Activated CD4-positive, alpha-beta T cell treated with anti-CD3 and anti-CD28 coated beads, Interleukin-2, amount 50 U/mL, for 16 hours (primary cell): ENCODE measurements at places on chromosomes 3 and 15.

- no peak for DNase-seq
Measured at GRCh38 chr15:85406916-85407315, 26.5 kb downstream of the AKAP13 start.

- DNase-seq, result no peak
Measured at GRCh38 chr15:90623854-90624253, 93.3 kb upstream of the BLM start.

- no peak for DNase-seq
Measured at GRCh38 chr3:51295625-51296024, 89.5 kb upstream of the MANF start.

DNA sequence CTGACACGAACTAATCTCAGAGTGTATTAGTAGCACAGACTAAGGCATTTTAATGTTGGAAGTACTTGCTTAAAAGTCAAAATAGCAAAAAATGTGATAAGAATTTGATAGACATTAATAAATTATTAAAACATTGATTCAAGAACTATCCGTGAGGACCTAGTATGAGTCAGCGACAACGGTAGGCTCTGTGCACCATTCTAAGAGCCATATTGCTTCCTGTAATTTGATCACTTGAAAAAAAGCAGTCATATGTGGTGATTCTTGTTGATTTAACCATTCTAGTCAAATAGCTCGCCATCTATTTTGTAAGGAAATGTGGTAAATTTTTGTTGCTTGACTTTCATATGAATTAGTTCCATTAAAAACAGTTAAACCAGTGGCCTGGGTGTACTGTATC lies 534.9 kb upstream of the ARRDC4 start:
- no peak for DNase-seq

- DNase-seq, result no peak
Measured at GRCh38 chr3:193563426-193563825, 8.7 kb upstream of the ATP13A4 start.

DNA sequence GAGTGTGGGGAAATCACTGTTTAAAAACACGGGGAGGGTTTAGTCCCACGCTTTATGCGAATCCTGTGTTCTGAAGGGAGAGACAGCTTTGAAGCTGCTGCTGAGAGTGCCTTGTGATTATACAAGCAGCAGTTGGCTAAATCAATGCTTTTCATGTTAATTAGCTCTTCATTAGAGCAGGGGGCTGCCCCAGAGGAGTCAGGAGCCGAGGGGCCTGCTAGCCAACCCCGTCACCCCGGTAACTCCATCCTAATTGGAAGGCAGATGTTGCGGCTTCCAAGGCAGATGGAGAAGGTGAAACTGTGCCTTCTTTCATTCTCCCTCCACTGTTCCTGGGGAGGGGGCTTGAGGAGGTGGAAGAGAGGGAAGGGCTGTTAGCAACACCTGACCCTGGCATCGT lies 92.4 kb upstream of the ANKRD34C start:
- no peak for DNase-seq

DNA sequence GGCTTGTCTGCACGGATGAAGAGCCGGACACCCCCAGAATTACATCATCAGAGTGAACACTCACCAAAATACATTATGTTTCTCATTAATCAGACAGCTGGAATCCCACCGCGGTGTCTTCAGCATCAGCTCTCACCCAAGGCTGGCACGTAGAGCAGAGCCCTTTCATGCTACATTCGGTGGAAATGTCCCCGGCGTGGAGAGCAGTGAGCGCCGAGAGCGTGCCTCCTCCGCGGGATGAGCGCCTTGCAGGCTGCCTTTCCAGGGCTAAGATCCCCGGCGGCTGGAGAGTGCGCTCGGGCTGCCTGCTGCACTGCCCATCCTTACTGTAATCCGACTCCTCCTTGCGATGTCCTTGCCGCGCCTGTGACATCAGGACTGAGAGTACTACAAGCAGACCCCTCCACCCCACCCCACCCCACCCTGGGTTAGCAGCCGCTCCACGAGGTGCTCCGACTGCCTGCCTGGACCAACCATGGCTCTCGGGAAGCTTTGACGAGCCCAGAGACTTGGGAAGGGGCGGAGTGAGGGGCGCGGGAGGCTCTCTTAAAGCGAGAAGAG lies at the start of gene ZNF385D:
ZNF385D (minus strand) TSS at position 380 of the 561 bp plus-strand sequence; CDS start at position 86, 294 bp downstream.
- DNase-seq, result no peak

GRCh38 chr3:121696186-121696585 lies 35.5 kb upstream of the HCLS1 start:
- DNase-seq, result no peak

DNA sequence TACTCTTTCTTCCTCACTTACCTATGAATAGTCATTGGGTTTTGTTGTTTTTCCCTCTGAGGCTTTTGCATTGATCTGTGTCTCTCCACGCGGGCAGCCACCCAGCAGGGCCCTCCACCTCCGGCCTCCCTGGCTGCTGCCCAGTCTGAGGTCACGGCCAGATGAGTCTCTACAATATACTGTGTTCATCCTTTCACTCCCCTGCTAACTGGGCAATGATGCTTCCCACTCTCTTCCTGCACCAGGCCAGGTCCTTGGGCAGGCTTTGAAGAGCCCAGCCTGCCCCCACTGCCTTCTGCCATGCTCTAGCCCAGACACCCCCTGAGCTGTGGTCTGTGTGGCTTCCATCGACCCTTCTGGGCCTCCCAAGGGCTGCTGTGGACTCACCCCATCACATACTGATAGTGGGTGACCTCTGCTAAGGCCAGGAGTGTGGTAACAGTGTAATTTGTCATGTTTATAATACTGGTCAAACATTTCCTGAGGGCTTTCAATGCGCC lies 18.0 kb downstream of the PDIA5 start:
- DNase-seq, result no peak

GRCh38 chr3:28286595-28286994 lies 45.2 kb downstream of the CMC1 start:
- peak; percentile 20 for DNase-seq

- no peak for DNase-seq
Measured at GRCh38 chr15:41042851-41043250, 73.2 kb downstream of the INO80 start.

GRCh38 chr15:26639966-26640365 lies 132.9 kb downstream of the GABRB3 start:
- no peak for DNase-seq

DNA sequence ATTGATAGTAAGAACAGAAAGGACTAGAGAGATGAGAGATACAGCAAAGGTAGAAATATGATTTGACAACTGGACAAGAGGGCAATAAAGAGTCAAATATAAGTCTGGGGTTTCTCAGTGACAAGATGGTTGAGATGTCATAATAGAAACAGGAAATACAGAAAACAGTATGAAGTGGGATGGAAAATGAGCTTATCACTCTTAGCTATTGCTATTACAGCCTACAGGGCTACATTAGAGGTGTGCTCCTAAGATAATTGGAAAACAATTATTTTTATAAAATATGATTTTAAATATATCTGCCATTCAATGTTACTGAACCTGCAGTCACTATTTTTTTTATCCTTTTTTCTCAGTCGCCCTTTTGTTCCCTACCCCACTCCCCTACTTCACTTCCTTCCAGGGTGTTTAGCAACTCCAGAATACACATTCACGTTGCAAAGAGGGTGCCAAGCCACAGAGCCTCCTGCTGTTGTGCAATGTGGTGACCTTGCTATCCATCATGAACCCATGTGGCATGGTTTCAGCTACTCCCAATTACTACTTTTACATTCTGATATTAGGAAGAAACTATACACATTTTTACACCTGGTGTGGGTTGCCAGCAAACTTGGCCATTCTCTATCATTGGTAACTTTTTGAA lies 6.0 kb downstream of the NRG4 start:
- no peak for DNase-seq

- no peak for DNase-seq
Measured at GRCh38 chr15:49712846-49713450, 92.1 kb downstream of the DTWD1 start.

- DNase-seq, result no peak
Measured at GRCh38 chr3:184171562-184171961, 3.1 kb upstream of the AP2M1 start.

DNA sequence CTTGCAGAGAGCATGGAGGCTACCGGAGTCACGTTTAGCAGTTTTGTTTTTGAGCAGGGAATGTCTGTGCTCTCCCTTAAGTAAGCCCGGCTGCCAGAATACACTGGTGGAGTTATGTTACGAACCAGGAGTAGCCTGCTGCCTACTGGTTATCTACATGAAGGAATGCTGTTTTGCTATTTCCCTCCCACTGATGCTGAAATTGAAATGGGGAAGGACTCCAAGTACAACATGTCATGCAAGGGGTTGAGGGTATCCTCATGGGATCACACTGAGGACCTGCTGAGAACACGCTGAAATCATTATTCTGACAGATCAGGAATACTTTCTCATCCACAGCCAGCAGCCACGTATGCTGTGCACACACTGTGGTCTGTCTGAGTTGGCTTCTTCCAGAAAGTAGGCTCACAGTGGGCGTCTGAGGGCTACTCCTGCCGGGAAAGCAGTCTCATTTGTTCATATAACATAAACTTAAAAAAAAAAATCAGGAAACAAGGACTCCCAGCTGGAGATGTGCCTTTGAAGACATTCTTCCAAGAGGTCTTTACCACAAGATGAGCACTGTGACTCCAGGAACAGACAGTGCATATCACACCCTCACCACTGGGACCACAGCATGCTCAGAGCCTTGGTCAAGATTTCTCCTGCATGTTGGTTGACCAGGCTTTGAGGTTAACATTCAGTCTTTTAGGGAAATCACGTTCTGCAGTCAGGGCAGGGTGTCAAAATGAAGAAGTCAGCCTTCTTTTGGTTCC lies 300.4 kb upstream of the RASGRP1 start:
- DNase-seq, result no peak

- no peak for DNase-seq
Measured at GRCh38 chr3:102512734-102513504, 78.1 kb downstream of the ZPLD1 start.

- DNase-seq, result no peak
Measured at GRCh38 chr3:122213650-122214049, 30.2 kb downstream of the CASR start.

DNA sequence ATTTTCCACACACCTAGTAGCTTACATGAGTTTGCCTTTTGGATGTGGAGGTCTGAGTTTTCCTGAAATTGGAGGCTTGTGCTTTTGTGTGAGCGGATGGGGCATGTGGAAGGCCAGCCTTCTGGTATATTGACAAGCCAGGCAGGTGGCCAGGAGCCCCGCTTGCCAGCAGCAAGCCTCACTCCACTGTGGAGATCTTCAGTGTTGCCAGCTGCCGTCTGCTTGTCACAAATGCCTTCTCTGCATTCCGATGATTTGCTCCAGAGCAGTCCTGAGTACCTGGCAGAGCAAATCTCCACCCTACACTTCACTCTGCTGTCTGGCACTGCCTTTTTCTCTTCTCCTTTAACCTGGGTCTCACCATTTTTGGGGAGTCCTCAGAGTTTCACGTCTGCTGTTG lies 29.1 kb upstream of the CHST2 start:
- DNase-seq, result no peak

GRCh38 chr3:16908896-16909295 lies 24.1 kb downstream of the PLCL2 start:
- no peak for DNase-seq

- no peak for DNase-seq
Measured at GRCh38 chr3:99330281-99330680, 308.1 kb upstream of the COL8A1 start.

DNA sequence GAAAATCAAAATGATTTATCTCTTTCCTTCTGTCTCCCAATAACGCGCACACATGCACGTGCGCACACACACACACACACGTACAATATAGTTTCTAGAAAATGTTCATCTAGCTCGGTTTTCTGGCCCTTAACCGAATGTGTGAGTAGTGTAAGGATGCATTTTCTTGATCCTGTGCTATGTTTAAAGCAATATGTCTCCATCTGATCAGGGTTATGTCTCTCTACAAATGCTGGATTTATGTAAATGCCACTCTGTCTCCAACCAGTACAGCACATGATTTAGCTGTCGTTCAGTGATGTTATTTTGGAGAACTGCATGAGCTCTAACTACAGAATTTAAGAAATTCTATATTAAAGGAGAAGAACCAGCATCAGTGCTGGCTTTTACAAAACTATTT lies 198.0 kb downstream of the TJP1 start:
- no peak for DNase-seq

DNA sequence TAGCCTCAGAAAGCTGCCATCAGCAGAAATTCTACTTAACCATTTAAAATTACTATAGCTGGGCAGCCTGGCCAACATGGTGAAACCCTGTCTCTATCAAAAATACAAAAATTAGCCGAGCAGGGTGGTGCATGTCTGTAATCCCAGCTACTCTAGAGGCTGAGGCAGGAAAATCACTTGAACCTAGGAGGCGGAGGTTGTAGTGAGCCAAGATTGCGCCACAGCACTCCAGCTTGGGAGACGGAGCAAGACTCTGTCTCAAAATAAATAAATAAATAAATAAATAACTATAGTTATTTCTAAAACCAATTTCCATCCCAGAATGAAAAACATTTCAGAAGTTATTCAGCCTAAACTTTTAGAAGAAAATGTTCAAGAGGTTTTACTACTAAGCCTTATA lies 25.1 kb downstream of the LRRFIP2 start:
- no peak for DNase-seq

DNA sequence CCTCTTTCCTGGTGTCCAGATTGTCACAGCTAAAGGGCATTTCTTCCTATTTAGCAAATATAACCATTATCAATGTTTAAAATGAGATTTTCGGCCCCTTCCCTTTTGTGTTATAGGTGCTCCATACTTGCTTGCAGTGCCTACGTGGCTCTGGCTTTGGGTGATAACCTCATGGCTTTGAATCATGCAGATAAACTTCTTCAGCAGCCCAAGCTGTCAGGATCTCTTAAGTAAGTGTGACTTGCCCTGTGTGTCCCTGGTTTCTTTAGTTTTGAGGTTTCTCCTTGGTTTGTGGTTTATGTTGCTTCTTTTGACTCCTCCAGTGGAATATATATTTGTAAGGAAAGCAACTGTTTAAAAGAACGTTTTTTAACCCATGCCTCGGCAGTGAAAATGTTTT lies 58.5 kb upstream of the TRIM71 start:
- DNase-seq, result no peak
